C1 segment of cervical spinal cord (tissue), 14 donors: ENCODE measurements at places on chromosomes 3 and 15.

GRCh38 chr15:52076889-52077781 lies 35.4 kb downstream of the BCL2L10 start:
- DNase-seq = no peak

GRCh38 chr3:14406766-14407165 lies 4.4 kb downstream of the SLC6A6 start:
- no peak for DNase-seq

DNA sequence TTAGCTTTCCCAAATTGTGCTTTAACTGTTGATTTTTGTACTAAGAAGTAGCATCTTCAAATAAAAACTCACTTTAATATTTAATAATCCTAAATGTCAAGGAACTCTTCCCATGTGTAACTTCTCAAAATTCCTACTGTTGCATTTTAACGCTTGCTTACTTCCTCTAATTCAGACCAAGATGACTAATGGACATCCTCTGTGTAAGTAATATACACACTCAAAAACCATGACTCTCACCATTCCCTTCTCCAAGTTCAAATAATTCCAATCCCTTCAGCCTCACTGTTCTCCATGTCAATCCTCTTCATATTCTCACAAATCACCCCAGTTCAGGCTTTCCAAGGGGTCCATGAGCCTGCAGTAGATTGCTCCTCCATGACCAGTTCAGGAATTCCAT lies 13.0 kb downstream of the MRPL46 start:
- no peak for DNase-seq

DNA sequence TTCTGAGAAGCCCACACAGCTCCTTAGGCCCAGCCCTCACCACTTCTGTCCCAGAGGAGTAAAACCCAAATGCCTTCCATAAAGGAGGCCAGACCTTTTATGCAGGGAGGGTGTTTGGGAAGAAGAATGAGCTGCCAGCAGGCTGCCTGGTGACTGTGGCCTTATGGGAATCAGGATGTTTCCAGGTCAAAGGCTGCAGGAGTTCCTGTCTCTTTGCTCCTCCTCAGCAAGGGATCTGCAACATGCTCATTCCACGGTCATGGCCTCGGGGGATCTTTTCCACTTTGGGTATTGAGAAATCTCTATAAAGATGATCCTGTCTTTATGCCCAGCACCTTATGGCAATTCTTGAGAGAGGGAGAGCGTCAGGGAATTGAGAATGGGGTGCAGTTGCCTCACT lies 25.2 kb upstream of the MAGEF1 start:
- DNase-seq = no peak

DNA sequence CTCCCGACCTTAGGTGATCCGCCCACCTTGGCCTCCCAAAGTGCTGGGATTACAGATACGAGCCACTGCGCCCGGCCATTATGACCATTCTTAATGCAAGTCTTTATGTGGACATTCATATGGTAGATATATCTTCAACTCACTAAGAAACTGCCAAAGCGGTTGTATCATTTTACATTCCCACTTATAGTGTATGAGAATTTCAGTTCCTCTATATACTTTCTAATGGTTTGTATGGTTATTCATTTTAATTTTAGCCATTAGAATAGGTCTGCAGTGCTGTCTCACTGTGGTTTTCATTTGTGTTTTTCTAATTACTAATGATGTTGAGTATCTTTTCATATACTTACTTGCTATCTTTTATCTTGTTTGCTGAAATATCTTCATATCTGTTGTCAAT lies 32.5 kb downstream of the TCF12 start:
- DNase-seq = no peak
